CD4-positive, alpha-beta T cell treated with Interleukin-2 at 100 ng/mL for 4 hours (primary cell): ENCODE measurements at places on chromosomes 7 and 10.

GRCh38 chr10:97764519-97764931, 7.3 kb downstream of the SFRP5 start:
- no peak for DNase-seq

- DNase-seq, result no peak
These were observed 1.8 kb downstream of the GIMAP5 start for GRCh38 chr7:150739033-150739432.

DNA sequence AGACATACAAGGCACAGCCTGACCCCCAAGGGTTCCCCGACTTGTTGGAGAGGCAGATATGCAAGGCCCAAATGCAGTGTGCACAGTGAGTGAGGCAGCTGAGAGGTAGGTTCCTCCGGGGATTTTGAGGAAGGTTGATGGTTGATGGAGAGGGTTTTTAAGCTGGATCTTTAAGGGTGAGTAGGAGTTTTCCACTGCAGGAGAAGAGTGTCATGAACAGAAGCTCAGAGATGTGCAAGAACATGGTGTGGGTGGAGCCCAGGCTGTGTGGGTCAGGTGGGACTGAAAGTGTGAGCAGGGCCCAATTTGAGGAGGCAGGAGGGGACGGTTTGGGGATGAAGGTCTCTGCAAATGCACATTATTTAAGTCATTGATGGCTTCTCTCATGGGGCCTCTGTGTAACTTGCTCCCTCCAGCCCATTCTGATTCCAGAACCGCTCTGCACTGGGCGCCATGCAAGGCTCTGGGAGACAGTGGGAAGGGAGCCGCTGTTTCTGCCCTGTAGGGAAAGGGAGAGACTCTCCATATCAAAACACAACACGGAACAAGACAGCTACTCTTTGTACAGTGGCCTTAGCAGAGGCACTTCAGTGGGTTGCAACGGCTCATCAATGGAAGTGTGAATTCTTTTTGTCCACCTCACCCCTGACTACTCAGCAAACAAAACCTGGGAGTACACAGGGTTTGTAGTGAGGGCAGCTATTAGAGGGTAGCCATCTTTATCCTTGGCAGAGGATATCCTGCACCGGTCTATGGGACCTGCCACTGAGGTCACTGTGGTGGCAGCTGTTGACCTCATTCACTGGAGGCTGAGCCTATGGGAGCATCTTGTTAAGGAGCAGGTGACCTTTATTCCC, 29.7 kb downstream of the RAMP3 start:
- no peak for DNase-seq

DNA sequence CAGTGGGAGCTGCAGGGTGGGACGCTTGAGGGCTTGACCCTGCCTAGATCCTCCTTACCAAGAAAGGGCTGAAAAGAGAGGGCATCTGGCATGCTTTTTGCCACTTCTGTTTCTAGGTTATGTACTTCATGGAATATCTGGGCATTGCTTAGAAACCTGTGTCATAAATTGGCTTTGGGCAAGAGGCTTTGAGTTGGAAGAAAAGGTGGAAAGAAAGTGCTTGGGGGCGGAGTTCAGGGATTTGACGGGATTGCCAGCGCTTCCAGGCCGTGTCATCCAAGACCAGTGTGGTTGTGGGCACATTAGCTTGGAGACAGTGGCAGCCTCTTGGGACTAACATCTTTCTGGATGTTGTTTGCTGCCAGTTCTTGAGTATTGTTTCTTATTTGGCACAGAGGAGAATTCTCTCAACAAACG, 825 bp downstream of the ZNF862 start:
- no peak for DNase-seq

GRCh38 chr7:39527951-39528350, 38.3 kb upstream of the YAE1 start:
- DNase-seq, result no peak

DNA sequence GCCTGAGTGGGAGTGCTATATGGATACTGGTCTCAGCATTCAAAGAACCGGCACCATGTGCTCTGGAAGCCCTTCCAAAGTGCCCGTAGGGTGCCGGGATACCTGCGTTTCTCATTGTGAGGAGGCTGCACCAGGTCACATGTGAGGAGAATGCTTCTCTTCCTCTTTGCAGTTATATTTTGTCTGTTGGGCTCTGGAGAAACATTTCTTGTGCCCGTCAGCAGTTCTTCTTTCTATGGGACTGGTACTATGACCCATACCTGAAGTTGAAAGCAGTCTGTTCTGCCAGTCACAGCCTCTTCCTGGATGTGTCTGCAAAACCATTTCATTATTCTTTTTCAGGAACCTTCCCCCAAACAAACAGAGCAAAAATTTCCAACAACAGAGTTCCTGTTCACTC, 465.0 kb downstream of the SUGCT start:
- DNase-seq, result no peak
